ENCODE measurements at places on chromosomes 7 and 10. TPM values are rescaled to one million over a fixed set of nuclear protein-coding genes. Genes with fewer than 3 reads are reported as not detected.

STEAP1B gene
- not detected for total RNA-seq

GDF2 gene
- total RNA-seq: not detected

GRCh38 chr10:16867990-16868389, 50.8 kb upstream of the RSU1 start:
- DNase-seq: no peak

GRCh38 chr7:87151729-87152111, 533 bp upstream of the DMTF1 start:
- DNase-seq: no peak
